Cardiac ventricle fibroblast (primary cell): ENCODE measurements at places on chromosomes 6 and 20. TPM values are rescaled to one million over a fixed set of nuclear protein-coding genes. Genes with fewer than 3 reads are reported as not detected.

Gene BFSP1
- 1.6 and 2.2 TPM in 2 replicates for total RNA-seq

Gene RIN2
- total RNA-seq = 38.9 and 40.7 TPM in 2 replicates

Gene GFOD1
- 4.2 TPM in 2 replicates for total RNA-seq

Gene TMEM151B
- 0.06 TPM in 1 of 2 replicates, not detected in the other for total RNA-seq
